ENCODE measurements at places on chromosomes 7 and 10.

- no peak for DNase-seq
These were observed 172.0 kb downstream of the MAGI2 start for GRCh38 chr7:79281426-79281825.

DNA sequence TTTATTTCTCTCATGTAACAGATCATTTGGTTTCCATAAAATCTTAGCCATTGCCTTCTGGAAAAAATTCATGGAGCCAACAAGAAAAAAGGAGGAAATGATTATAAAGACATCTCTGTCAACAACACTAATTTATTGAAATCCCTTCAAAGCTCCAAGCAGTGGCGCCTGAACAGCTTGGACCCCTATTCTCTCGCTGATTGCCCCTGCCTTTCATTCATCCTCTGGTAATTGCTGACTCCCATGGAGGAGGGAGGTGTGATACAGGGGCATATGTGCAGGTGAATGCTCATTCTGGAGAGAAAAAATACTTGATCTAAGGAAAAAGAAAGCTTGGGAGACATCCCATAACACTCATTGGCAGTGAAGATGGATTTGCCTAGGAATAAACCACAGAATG lies 345.5 kb downstream of the FGFR2 start:
- DNase-seq: no peak

DNA sequence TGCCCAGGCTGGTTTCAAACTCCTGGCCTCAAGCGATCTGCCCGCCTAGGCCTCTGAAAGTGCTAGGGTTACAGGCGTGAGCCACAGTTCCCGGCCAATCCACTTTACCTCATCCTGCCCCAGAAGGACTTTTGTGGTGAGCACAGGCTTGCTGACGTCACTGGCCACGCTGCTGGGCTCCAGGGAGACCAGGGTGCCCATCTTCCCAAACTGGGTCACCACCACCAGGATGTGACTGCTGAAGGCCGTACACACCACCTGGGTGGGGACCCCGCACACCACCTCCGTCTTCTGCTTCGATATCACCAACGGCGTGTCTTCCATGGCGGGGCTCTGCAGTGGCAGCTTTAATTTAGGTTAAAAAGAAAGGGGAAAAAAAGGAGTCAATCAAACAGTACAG lies 816 bp downstream of the PSMG3 start:
- DNase-seq: no peak

DNA sequence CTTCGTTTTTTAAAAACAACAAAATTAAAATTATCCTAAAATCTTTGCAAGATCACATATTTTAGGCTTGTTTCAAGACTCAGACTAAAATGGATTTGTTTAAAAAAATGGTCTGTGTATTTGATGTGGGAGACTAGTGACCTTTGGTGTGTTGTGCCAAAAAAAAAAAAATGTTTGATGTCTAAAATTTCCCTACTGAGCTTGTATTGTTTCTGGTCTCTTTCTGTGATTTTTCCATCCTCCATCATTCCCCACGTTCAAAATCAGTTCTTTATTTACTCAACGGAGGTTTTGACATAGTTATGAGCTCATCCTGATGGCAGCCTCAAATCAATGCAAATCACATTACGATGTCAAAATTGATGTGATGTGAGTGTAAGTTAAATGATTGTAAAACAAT lies 326.2 kb downstream of the RNLS start:
- no peak for DNase-seq

DNA sequence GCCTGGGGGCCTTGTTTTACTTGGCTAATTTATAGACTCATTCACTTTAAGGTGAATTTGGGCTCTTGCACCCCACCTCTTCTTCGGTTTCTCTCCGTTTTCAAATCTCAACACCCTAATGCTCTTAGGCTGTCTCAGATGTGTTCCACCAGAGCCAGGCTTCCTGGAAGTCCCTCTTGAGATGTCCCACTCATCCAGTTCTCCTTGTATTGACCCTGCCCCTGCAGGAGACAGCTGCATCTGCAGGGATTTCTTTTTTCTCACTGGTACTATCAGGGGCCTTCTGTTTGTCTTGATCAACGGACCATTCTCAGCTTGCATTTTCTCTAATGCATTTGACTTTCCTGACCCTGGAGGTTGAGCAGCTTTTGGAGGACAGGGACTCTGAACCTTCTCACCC lies 279.5 kb downstream of the GALNT17 start:
- no peak for DNase-seq

DNA sequence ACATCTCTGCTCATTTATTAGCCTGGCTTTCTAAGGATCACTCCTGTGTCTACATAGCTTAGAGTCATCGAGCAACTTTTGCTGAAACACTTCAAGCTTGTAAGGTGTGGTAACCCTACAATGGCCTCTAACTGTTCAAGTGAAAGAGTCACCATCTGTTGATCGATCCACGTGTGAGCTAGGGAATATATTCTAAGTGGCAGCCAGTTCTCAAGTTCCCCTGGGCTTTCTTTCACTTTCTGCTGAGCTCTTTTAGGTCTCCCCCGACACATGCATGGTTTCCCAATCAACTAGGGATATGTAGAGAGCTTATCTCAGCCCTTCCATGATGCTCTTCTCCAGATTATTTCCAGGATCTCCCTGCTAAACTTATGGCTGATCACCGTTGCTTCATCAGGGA lies 15.5 kb downstream of the AOAH start:
- no peak for DNase-seq

- DNase-seq: peak; percentile 55
These were observed 3.1 kb upstream of the CUX1 start for GRCh38 chr7:101814081-101814990.

GRCh38 chr7:114109721-114110120 lies 190.9 kb upstream of the PPP1R3A start:
- no peak for DNase-seq

GRCh38 chr10:964321-964987 lies 23.8 kb upstream of the GTPBP4 start:
- DNase-seq: no peak

DNA sequence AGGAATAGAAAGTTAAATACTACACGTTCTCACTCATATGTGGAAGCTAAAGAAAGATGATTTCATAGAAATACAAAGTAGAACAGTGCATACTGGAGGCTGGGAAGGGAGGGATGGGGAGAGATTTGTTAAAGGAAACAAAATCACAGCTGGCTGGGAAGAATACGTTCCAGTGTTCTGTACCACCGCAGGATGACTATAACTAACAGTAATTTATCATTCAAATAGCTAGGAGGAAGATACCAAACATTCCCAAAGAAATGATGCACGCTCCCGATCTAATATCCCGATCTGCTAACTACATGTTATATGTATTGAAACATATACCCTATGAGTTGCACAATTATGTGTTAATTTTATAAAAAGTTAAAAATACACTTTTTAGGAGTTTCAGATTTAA lies 162.3 kb downstream of the ZMYND11 start:
- no peak for DNase-seq

GRCh38 chr7:107228291-107228690 lies 59.5 kb downstream of the HBP1 start:
- DNase-seq: no peak

- no peak for DNase-seq
These were observed 948.4 kb downstream of the SORCS1 start for GRCh38 chr10:106216085-106216484.

GRCh38 chr10:71973777-71974488 lies 9.7 kb downstream of the CHST3 start:
- no peak for DNase-seq

- DNase-seq: no peak
These were observed 131.8 kb downstream of the ADK start for GRCh38 chr10:74282848-74283210.

GRCh38 chr7:154907651-154908620 lies 95.0 kb downstream of the PAXIP1 start:
- DNase-seq: no peak

All from liver (tissue), 10 donors.